ENCODE measurements at places on chromosomes 6 and 20.

DNA sequence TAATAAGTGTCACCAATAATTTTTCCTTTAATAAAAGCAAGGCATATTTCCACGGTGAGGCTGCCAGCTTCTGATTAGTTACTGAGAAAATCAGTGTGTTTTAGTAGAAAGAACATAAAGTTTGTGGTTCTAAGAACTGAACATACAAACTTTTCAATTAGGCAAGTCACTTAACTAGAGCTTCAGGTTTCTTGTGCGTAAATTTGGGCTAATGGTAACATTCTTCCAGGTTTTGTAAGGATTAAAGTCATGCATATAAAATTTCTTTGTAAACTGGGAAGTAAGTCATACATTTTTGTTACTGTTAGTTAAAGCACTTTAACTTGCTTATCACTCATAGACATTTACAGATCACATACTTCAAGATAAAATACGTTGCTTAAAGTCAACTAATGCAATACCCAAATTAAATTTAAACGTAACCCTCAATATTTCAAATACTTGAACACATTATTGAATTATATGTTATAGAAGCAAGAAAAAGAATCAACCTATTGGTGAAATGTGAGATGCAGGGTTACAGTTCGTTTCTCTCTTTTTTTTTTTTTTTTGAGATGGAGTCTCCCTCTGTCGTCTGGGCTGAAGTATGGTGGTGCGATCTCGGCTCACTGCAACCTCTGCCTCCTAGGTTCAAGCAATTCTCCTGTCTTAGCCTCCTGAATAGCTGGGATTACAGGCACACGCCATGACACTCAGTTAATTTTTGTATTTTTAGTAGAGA lies 327.3 kb upstream of the NOX3 start:
- DNase-seq = no peak

DNA sequence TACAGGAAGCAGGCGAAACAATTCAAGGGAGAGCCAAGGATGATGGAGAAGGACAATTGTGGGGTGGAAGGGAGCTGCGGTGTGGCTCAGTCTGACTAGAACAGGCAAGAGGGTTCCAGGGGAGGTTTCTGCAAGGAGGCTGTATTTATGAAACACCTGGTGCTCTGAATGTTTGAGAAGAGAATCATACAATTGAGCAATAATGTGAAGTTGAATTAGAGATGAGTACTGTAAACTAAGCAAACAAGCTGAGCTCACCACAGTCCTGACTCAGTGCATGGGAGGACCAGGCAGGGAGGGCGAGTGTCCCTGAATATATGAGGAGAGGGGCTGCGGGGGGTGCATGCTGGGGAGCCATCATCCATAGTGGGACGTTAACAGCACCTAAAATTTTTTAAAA lies 279.7 kb downstream of the KIF16B start:
- DNase-seq = no peak

DNA sequence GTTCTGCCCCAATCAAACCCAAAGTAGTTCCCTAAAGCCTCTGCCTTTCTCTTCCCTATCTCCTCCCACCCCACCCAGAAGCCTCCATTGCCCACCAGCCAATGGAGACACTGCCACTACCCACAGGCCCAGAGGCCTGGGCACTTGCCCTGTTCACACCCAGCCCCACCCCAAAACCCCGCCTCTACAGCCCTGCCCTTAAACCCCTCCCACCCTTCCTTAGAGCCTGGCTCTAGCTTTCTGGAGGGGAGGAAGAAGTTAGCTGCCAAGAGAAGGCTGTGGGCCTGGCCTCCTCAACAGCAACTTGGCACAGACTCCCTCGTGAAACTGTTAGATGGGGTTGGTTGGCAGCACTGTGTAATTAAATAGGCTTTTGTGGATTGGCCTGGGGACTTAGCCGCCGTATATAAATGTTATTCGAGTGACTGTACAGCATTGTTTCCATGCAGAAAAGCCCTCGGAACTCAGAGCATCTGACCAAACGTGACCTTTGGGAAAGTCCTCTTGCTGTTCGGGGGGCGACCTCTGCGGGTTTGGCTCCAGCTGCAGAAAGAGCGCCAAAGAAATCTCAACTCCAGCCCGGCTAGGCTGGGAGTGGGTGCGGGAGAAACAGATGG lies 31.4 kb downstream of the COL11A2 start:
- DNase-seq = no peak

GRCh38 chr6:26068036-26068435 lies 19.2 kb upstream of the HFE start:
- DNase-seq = no peak

DNA sequence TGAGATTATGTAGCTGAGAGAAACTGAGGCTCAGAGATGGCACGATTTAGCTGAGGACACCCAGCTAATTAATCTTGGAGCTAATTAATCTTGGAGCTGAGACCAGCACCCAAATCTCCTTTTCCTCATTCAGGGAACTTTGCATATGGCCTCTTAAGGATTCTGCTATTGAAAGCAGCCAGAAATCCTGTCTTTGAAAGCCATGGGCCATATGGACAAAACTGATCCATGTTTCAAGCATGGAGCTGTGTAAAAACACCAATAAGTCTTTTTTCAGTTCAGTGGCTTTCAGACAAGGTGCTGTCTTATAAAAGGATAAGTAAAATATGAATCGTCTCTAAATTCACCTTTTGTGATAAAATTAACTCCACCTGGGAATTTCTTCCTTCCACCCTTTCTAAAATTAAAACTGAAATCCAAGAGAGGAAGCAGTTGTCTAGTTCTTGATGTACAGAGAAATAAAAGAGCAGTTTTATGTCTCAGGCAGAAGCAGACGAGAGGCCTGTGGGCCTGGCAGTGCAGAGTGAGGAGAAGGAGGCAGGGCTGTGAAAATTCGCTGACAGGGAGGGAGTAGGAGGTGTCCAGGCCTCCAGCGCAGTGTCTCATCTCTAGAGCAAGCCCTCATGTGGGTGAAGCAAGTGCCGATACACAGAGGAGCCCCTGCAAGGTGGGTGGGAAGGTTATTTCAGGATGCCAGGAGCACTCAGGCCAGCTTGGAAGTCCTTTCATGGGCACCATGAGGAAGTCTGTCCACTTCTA lies 266.9 kb downstream of the UST start:
- DNase-seq = no peak

DNA sequence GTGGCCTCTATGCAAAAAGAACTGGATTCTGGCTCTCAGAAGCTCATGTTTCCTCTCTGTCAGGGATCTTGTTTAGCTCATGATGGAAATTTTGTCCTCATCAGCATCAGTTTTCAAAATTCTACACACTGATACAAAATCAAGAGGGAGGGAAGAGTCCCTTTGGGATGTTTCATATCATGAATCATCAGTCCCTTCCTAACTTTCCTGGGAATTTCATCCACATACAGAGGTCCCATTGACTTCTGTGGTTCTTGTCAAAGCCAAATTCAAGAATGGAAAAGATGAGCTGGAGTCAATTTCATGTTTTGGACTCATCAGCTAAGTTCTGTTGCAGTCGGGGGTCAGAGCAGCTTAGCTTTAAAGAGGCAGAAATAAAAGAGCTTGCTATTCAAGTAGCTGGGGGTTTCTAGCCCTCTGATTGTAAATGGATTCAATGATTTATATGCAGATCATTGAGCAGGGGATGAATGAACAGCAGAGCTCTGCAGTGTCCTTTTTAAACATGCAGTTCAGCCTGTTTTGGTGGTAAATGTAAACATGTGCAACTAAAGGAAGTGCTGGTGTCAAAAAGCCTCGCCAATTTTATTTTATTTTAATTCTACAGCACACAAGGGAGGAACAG lies 21.3 kb upstream of the TMEM14A start:
- DNase-seq = no peak

GRCh38 chr6:25868436-25869183 lies 5.4 kb downstream of the SLC17A3 start:
- no peak for DNase-seq

DNA sequence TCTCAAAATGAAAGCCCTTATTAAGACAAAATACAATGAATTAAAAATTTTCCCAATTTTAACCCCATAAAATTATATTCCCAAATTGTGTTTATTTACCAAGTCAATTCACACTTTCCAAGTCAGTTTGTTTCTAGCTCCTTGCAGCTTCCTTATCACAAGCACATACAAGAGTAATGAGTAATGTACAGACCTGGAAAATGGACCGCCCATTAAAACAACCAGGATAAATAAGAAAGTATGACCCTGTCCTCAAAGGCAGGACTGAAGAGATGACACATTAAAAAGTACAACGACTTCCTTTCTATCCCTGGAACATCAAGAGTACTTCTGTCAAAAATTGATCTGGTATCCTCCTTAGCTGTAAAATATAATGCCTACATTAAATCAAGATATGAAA lies 47.1 kb upstream of the TMX4 start:
- DNase-seq = no peak

GRCh38 chr20:14488756-14489479 lies 151.5 kb upstream of the FLRT3 start:
- no peak for DNase-seq

DNA sequence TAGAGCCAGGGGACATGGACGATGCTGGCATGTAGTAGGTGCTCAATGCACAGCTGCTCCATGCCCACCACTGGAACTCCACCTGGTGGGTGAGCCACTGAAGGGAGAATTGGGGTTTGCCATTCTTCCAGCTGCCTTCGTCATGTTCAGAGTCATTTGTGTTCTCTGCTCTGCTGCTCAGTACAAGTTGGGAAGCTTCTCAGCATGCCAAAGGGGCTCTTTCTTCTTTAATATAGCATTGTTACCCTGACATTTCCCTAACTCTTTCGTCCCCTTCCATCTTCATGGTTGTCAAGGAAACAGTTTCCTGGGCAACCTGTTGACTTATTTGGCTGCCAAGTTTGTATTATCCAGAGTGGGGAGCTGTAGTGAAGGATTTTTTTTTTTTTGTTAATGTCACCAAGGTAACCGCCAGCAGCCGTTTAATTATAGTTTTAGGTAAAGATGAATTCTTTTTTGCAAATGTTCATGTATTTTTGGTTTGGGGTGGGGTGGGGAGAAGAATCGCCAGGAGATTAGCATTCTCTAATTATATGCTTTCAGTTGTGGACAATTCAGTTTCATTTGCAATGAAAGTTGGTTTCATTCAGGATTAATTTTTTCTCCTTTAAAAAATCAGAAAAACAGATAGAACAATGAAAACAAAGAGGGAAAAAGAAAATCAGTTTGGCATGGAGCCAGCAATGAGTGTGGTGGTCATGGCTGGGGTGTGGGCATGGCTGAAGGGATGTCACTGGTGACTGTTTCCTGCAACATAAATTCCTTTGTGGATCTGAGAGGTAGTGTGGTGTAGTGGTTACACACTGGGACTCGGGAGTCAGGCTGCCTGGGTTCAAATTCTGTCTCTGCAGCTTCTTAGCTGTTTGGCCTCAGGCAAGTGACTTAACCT lies 73.0 kb upstream of the KCNG1 start:
- DNase-seq = no peak

GRCh38 chr20:13130707-13131103 lies 90.4 kb upstream of the ISM1 start:
- DNase-seq = no peak

- no peak for DNase-seq
These were observed 263.9 kb downstream of the FRK start for GRCh38 chr6:115796829-115797228.

DNA sequence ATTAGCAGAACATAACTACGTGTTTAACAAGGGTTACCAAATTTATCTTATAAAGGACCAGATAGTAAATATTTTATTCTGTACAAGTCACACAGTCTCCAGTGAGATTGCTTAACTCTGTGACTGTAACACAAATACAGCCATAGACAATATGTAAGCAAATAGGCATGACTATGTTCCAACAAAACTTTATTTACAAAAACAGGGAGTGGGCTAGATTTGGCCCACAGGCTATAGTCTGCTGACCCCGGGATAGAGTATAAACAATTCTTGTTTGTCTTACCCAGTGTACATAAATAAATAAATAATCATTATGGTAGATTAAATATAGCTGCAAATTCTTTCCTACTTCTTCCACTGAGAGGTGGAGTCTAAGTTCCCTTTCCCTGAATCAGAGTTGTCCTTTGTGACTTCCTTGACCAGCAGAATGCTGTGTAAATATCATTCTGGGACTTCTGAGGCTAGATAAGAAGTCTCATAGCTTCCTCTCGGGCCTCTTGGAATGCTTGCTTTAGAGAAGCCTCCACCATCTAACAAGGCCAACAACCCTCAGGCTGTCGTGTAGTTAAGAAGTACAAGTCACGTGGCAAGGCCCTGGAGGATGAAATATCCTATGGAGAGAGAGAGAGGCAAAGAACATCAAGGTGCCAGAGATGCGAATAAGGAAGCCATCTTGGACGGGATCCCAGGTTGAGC lies 59.1 kb upstream of the TMEM244 start:
- DNase-seq = no peak

GRCh38 chr6:108959972-108960582 lies 111.9 kb downstream of the ARMC2 start:
- DNase-seq = no peak

DNA sequence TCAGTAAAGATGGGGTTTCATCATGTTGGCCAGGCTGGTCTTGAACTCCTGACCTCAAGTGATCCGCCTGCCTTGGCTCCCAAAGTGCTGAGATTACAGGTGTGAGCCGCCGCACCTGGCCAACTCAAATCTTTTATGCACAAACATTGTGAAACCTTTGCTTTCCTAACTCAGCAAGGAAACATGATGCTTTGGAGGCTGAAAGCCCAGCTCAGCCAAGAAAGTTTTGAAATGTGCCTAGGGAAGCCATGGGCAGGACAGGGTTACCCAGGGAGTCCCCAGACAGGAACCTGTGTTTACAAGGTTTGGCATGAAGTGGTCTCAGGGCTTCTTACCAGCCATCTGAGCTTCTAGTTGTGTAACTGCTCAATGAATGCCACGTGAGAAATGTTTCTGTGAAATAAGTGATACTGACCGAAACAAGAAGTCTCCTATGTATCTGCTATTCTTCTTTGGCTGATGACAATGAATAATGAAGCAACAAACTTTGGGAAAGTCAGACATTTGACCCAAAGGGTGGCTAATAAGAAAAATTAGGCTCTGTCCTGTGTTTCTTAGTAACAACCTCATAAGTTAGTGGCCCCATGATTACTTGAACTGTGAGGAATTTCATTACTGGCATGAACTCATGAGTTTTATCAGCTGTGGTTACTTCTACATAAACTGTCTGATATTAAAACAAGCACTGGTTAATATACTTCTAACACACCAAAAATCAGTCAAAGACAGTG lies 163.5 kb downstream of the KIF6 start:
- no peak for DNase-seq

DNA sequence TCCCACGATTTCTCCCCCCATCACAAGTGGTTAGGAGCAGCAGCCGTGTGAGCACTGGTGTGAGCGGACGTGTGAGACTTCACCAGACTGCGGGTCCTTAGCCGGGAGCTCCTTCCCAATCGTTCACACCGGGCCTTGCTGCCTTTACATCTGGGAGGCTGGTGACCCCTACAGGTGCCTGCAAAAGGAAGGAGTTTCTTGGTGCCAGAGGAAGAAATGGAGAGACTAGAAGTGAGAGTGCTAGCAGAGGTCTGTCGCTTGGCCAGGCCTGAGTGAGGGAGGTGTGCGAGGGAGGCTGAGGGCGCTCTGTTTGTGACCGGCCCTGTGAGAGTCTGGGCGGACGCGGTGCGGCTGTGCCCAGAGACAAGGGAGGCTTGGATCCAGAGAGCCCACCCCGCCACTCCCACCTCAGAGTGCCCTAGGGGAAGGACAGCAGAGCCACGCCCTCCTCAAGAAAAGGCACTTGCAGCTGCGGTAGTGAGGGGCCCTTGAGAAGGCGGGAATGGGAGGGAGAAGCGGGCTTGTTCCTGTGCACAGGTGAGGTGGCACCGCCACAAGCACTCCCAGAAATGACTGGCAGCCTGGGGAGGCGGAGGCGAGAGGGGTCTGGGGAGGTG lies 10.0 kb upstream of the ARMC2 start:
- DNase-seq = no peak

Data from stimulated activated CD4-positive, alpha-beta T cell treated with anti-CD3 and anti-CD28 coated beads, Interleukin-4, amount 100 ng/mL, for 48 hours (primary cell).